NCI-H2081 treated with DMSO at 0.1 percent for 48 hours (cell line): ENCODE measurements at places on chromosomes 2 and 18.

DNA sequence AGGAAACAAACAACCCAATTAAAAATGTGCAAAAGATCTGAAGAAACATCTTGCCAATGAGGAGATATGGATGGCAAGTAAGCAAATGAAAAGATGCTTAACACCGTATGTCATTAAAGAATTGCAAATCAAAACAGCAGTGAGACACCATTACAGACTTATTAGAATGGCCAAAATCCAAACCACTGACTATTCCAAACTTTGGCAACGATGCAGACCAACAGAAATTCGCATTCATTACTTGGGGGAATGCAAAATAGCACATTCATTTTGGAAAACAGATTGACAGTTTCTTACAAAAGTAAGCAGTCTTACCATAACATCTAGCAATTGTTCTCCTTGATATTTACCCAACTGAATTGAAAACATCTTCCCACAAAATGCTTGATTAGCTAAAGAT lies 1118.7 kb downstream of the SUCLG1 start:
- no peak for DNase-seq

- no peak for DNase-seq
Observed at GRCh38 chr2:161965994-161966393, 108.0 kb downstream of the DPP4 start.

DNA sequence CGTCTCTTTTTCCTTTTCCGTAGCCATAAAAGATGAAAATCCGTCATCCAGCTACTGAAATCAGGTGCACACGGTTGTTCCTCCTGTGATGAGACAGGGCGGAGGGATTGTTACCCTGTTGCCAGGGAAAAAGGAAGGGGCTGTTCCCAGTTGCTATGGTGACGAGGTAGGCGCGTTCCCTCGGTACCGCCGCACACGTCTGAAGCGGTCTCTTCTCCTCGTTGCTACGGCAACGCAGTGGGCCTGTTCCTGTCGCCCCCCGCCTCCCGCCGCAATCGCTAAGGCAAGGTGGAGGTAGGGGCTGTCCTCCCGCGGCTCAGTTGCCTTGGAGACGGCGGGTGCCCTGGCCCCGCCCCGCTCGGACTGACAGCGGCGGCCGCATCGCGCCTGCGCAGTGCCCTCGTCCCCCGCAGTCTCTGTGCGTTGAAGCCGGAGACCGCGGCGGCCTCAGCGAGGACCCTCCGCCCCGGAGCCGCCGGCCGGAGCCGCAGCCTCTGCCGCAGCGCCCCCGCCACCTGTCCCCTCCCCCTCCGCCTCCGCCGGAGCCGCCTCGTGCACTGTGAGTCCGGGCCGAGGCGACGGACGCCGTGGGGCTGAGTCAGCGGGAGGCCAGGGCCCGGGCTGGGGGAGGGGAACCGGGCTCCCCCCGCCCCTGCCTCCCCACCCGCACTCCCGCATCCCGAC lies at the start of gene MAPRE3:
Gene MAPRE3 (plus strand): TSS at position 394 of the 684 bp plus-strand sequence. CDS start 51,582 bp downstream, outside the sequence.
- DNase-seq: peak; percentile 76

- no peak for DNase-seq
Observed at GRCh38 chr2:69588403-69588802, 55.1 kb downstream of the AAK1 start.

- DNase-seq: no peak
Observed at GRCh38 chr2:174546519-174547506, 50.8 kb downstream of the WIPF1 start.

- DNase-seq: no peak
Observed at GRCh38 chr2:204706939-204707338, 161.7 kb downstream of the PARD3B start.

DNA sequence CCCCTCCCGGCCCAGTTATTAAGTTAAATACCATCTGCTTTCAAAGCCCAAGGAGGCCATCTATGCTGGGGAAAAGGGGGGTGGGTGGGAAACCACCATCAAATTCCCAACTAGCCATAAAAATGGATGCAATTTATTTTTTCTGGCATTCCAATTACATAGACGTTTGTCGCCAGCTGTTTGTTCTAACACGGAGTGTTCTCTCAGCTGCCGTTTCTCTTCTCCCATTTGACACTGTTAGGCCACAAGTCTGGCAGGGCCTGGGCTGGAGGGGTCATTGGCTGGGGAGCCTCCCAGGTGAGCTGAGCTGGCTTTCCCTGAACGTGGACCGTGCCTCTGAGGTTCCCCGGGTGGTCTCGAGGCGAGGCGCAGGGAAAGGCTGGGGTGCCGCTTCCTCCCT lies 16.6 kb downstream of the ATOH8 start:
- DNase-seq: no peak

- DNase-seq: no peak
Observed at GRCh38 chr2:61282104-61282590, 120.2 kb downstream of the C2orf74 start.

DNA sequence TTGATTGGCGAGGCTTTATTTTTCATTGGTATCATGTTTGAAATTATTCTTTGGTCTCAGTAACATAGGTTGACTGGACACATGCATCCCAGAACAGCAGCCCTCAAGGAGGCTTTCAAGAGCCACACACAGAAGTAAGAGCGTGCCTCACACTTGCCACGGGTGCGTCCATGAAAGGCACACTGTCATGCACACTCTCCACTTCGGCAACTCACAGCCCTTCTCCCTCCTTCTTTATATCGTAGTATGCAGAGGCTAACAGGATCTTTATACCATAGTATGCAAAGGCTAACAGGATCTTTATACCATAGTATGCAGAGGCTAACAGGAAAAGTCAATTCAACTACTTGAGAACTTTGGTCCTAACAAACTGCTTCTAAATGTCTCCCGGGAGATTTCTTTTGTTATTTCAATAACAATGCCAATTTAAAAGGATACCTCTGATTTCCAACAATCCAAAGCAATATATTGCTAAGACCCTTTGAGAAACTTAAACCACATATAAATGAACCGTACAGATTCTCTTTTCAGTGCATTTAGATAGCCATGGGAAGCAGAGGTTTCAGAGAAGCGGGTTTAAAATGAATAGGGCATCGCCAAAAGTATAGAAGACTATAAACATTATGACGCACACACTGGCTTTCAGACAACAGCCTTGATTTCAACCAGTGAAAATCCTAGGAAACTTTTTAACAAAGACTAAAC lies 26.5 kb upstream of the ZNF516 start:
- no peak for DNase-seq

DNA sequence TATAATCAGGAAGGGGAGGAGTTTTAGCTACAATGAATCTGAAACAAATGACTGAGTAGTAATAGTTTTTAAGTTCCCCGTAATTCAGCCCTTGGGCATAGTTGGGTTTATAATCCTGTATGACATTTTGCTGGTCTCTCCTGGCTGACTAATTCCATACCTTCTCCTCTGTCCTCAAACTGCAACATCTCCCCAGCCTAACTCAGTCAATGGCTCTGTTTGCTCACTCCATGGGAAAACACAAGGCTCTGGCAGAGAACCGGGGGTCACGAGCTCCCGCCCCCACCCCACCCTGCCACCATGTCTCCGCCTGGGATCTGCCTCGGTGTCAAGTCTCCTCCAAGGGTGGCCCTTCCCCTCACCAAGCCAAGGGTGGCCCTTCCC lies 168.6 kb downstream of the HDAC4 start:
- DNase-seq: no peak

DNA sequence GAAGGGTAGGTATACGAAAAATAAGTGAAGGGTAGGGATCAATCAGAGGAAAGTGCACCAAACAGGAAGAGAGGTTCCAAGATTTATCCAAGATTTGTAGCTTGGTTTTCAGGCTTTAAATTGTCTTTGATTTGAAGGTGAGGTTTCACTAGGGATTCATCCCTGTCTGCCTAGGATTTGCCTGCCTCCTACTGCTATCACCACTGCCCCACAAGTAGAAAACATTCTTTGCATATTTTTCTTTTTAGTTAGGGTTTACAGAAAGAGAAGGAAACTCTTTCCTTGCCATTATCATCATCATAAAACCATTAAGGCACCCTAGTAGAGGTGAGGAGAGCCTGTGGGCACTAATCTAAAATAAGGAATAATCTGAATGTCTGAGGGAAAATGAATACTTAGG lies 45.8 kb upstream of the TANC1 start:
- DNase-seq: no peak

- DNase-seq: no peak
Observed at GRCh38 chr2:96963316-96963715, 23.1 kb downstream of the FAM178B start.

- no peak for DNase-seq
Observed at GRCh38 chr18:47821314-47821713, 109.1 kb downstream of the SMAD2 start.

- DNase-seq: no peak
Observed at GRCh38 chr18:4931209-4931608, 265.8 kb downstream of the AKAIN1 start.

DNA sequence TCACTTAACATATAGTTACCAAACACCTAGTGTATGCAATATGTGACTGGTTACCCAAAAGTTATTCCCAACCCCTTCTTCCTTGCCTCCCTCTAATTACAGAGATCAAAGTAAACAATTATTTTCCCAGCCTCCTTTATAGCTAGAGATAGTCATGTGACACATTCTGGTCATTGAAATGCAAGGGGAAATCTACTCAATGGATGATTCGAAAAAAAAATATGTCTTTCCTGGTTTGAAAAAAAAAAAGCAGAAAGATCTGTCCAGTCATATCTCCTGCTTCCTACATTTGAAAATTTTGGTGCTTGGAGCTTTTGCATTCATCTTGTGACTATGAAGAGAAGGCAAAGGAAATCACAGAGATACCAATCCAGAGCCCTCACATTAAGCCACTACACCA lies 27.6 kb upstream of the UGP2 start:
- no peak for DNase-seq

GRCh38 chr2:181471783-181472182 lies 14.6 kb downstream of the ITGA4 start:
- DNase-seq: no peak

GRCh38 chr2:99867770-99868169 lies 274.6 kb downstream of the AFF3 start:
- DNase-seq: no peak

DNA sequence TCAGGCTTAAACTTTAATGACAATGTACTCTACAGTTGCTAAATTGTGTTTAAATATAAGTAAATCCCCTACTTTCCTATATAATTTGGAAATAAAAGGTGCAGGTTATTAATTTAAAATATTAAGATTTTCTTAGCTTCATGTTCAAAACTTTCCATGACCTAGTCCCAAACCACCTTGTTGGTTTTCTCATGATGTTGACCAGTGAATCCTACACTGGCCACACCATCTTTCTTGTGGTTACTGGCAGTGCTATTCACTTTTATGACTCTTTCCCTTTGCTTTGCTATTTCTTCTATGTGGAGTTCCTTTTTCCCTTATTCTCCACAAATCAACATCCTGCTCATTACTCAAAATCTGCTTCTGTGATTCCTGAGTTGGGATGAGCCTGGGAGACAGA lies 138.6 kb upstream of the NDUFV2 start:
- no peak for DNase-seq

DNA sequence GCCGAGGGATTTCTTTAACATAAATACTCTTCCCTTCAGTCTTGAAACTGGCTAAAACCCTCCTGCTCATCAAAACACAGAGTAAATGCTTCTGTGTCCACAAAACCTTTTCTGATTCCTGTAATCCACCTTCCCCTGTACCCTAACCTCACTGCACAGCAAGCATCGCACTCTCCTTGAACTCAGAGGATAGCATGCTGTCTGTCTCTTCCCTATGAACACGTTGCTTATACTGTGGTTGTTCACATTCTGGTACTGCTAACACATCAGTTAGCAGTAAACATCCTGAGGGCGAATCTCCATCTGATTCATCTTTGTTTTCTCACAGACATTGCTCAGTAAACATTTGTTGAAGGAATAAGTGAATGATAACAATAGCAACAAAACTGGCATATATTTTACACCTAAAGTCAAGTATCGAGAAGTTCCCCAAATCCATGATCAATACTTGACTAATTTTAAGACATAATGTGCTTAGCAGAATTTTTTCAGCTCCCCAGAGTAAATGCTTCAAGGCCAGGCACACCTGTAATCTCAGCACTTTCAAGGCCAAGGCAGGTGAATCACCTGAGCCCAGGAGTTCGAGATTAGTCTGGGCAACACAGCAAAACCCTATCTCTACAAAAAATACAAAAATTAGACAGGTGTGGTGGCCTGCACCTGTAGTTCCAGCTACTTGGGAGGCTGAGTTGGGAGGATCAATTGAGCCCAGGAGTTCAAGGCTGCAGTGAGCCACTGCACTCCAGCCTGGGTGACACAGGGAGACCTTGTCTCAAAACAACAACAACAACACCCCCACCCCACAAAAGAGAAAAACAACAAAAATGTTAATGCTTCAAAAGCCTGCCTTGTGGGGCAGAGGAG lies 45.6 kb upstream of the LPIN2 start:
- DNase-seq: no peak

DNA sequence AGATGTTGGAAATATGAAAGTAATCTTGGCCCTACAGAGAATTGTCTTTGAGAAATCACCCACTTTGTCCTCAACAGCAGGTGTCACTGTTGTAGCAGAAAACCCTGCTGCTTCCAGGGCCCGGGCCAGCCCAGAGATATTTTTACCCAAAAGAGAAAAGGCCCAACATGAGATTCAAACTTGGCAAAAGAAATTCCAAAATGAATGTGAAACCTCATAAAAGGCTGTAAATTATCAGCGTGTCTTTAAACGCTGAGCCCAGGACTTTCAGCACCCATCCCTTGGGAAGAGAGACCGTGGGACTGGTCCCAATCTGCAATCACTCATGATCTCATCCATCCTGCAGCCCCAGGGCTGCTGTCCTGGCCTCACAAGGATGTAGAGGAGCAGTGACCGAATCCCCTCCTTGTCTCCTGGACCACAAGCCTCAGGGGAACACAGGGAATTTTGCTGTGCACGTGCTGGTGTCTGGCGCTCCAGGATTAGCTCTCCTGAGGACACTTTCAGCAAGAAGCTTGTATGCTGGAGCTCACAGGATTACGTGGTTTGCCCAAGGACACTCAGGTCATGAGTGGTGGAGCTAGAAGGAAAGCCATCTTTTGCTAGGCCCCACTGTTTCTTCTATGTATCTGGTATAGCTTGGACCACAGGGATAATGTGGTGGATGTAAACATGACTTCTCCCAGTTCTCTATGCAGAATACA lies 202.1 kb downstream of the RNF144A start:
- peak; percentile 26 for DNase-seq

DNA sequence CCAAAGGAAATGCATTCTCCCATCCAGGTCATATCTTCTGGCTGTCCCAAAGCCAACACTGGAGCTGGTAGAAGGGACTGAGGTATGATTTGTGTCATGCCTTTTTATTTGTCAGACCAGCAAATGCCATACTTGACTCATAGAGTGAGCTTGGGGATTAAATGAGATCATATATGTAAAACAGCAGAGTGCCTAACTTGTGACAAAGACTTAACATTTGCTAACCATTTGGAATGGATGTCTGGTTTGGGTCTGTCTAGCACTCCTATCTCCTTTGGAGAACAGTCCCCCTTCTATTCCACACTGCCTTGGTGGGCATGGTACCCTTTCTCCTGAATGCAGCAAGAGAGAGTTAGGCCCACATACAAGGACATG lies 128.5 kb upstream of the LGALSL start:
- no peak for DNase-seq
